Testis (tissue), 5 donors: ENCODE measurements at places on chromosomes 4 and X. TPM values are rescaled to one million over a fixed set of nuclear protein-coding genes. Genes with fewer than 3 reads are reported as not detected.

DNA sequence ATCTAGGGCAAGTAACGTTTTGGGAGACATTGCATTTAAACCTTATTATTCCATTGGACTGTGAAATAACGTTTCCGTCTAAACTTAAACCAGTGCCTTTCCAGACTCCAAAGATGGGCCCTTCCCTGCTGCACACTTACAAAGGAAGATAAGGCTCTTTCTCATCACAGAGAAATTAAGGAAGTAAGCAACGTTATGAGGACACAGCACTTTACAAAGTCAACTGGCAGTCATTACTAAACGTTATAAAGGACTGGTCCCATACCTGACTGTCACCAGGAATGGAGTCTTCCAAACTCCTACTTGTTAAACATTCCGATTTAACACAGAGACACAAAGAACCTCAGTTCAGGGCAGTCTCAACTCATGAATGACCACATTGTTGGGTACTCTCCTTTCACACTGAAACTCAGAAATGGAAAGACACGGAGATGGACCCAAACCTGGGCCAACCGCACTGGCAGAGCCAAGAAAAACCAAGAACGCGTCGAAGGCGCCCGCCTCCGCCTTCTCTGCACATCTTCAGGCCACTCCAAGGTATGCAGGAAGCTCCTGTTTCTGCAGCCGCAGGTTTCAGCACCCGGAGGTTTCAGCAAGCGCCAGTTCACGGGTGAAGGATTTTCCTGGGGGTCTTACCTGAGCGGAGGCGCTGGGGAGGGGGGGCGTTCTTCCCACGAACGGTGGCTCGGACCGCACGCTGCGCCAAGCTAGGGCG lies 670 bp downstream of the PAPSS1 start:
- DNase-seq = no peak

GRCh38 chr4:71711985-71712348 lies 71.9 kb downstream of the GC start:
- no peak for DNase-seq

- no peak for DNase-seq
Measured at GRCh38 chrX:2342874-2343273, 157.9 kb downstream of the DHRSX start.

- DNase-seq = peak; percentile 32
Measured at GRCh38 chrX:110442635-110443034, 84.0 kb downstream of the RTL9 start.

GRCh38 chr4:182510836-182511235 lies 267.6 kb downstream of the TENM3 start:
- DNase-seq = no peak

DNA sequence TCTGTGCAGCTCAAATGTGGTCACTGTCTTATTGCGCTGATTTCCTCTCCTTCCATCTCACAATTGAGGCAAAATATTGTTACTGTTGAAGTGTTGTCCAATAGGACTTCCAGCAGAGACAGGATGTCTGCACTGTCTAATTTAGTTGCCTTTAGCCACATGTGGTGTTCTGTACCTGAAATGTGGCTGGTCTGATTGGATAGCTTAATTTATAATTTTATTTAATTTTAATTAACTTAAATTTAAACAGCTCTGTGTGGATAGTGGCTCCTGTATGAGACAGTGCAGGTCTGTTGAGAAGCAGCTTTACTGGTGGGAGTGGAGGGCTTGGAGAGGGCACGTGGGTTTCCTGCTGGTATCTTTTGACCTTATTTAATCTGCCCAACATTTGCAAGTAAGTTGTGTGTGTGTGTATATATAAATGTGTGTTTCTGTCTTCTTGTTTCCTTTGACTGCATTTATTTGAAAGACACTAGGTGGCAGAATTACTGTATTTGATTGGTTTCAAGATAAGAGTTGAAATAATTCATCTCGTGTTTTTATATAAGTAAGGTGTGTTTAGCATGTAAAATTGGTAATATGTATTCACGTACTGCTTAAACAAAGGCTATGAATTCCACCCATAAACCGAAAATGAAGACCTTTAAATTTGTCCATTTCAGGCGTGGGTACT lies 55.3 kb upstream of the MSANTD1 start:
- no peak for DNase-seq

DNA sequence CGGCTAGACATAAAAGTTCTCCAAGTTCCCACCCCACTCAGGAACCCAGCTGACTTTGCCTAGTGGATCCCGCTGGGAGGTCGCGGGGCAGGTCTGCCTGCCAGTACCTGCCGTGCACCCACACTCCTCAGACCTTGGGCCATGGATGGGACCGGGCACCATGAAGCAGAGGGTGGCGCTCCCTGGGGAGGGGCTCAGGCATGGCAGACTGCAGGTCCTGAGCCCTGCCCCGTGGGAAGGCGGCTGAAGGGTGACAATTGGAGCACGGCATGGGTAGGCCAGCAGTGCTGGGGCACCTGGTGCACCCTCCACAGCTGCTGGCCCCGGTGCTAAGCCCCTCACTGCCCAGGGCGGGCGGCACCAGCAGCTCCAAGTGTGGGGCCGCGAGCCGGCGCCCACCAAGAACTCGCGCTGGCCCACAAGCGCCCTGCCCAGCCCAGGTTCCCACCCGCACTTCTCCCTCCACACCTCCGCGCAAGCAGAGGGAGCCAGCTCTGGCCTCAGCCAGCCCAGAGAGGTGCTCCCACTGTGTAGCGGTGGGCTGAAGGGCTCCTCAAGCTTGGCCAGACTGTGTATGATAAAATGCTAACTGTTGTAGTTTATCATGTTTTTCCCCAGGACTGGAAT lies 63.1 kb downstream of the UGT2A2 start:
- no peak for DNase-seq

DNA sequence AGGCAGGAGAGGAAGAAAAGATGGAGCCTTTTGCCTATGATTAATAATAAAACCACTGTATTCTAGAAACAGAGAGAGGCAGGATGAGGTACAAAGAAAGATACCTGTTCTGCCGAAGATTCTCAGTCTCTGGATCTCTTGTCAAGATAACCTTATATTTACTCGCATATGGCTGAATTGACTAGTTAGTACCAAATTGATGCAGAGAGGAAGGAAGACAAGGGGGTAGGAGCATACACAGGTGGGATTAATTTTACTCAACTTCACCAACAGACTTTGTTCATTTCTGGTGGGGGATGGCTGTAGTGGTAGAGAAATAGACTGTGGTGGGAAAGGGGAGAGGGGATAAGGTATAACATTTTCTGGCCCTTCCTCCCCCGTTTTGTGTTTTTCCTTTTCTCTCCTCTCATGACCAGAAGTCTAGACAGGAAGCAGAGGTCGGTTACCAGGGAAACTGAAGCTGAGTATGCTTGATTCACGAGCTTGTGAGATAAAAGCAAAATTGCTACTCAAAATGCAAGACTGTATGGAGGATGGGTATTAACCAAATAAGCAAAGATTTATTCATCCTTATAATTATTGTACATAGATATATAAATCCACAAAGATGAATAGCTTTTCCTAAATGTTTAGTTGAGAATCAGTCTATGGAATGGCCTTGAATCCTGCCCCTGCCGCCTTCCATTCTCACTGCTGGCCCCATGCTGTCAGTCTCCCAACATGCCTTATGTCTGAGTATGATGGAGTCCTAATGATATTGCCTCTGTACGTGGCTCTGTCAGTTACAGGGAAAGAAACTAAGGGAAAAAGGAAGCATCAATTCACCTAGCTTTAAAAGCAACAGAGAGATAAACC lies 17.8 kb upstream of the PAGE2B start:
- no peak for DNase-seq

DNA sequence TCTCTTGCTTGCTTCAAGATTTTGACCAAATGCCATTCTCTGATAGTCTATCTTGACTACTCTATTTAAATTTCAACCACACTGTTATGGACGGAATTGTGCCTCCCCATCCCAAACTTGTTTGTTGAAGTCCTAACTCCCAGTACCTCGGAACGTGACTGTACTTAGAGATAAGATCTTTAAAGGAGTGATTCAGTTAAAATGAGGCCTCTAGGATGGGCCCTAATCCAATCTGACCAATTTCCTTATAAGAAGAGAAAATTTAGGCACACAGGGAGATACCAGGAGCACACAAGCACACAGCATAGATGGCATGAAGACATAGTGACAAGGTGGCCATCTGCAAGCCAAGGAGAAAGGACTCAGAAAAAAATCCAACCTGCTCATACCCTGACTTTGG lies 269.9 kb downstream of the KCNIP4 start:
- DNase-seq = no peak

GRCh38 chr4:25271866-25272265 lies 38.0 kb downstream of the PI4K2B start:
- peak; percentile 74 for DNase-seq

DNA sequence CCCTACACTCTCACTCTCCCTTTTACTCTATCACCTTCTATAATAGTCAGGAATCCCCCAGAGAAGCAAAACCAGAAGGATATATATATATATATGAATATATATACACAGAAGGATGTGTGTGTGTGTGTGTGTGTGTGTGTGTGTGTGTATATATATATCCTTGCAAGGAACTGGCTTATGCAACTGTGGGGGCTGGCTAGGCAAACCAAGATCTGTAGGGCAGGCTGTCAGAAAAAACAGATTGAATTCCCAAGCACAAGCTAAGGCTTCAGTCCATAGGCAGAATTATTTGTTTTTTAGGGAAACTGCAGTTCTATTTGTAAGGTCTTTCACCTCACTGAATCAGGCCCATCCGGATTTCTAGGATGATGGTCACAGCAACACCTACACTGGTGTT lies 13.0 kb upstream of the KLHL2 start:
- DNase-seq = no peak

DNA sequence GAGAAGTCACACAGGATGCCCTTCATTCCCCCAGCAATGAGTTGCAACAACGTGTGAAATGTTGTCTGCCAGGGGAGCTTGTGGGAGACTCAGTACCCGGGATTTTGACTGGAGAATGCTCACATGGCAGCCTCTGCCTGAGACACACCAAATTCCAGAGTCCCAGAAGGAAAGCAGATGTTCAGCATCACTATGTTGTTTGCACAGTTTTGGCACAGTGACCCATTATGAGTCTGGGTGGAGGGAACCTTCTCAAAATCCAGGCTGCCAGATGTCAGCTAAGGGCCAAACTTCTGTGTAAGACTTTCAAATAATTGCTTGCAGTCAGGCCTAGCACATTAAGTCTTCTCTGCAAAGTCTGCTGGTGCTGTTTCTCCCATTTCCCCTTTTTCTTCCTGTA lies 1029.7 kb upstream of the TENM3 start:
- no peak for DNase-seq

DNA sequence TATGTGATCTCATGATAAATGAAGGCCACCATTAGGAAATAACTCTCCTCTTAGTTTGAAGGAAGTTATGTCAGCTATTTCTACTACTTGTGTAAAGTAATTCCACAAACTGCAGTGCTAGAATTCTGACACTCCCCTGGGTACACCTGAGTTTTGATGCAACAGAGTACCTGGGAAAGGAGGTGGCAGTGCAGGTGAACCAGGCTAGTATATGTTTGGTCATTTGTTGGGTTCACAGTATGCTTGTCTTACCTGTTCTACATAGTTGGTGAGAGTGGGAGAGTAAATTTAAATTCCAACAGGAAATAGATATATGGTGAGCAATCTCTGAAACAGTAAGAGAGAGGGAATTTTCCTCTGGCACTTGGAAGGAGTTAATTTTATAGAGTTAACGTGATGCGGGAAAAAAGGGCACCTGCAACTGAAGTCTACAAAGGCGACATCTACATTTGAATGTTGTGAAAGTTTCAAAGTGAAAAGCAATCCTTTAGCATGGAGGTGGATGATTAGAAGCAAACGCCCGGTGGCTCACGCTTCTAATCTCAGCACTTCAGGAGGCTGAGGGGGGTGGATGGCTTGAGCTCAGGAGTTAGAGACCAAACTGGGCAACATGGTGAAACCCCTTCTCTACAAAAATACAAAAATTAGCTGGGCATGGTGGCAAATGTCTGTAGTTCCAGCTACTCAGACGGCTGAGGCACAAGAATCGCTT lies 8.3 kb upstream of the SLC10A6 start:
- no peak for DNase-seq

DNA sequence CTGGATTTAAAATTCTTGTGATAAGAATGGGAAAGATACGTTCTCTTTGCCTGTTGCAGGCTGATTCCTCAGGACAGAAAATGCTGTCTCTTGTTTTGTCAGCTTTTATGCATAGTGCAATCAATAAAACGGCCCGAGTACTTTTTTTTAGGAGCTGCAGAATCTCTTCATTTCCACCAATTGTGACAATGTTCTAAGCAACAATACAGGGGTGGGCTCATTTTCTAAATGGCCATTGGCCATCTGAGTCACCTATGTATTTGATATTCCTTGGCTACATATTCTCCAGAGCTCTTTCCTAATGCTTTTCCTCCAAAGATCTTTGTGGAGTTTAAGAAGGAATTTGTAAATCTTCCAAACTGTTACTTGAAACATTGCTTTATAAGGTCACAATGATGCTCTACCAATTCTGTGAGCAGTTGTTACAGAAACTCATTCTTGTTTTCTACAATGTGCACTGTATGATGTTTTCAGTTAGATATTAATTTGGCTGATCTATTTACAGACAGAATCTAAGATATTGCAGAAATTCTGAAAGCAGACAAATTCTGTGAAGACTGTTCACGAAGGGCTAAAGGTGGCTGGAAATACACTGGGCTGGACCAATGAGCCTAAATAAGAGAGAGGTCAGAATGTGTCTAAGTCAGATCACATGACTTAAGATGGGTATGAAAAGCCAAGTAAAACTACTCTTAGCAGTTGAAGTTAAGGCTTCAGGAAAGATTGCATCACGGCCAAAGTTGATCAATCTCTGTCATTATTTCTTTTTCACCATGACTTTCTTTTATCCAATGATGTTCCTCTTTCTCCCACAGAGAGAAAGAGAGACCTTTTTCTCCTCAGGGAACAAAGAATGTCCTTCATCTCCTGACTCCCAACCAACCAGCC lies 33.4 kb downstream of the TAPT1 start:
- DNase-seq = no peak

GRCh38 chrX:10126044-10126443 lies 30.7 kb upstream of the CLCN4 start:
- DNase-seq = no peak

DNA sequence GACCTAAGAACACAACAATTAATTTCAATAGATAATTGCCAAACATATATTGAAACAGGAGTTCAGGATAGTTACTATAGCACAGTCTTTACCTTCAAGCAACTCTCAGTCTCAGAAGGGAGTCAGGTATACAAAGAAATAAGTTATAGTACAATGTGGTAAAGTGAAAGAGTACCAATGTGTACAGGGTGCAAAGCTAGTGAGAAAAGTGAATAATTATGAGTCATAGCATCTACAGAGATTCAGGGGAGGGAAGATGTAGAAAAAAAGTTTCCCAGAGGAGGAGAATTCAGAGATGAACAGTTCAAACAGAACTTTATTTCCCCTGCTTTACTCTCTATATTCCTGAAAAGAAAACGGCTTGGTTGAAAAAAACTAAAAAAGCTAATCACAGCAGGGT lies 22.7 kb upstream of the DKK2 start:
- no peak for DNase-seq

LRP2BP gene
- polyA plus RNA-seq = 49.5 TPM

PABPC1L2A gene
- polyA plus RNA-seq = 1.0 TPM

CXCL1 gene
- 1.5 TPM for polyA plus RNA-seq

FAM199X gene
- polyA plus RNA-seq = 20.9 TPM

PIR gene
- 11.0 TPM for polyA plus RNA-seq

MSANTD1 gene
- polyA plus RNA-seq = 3.6 TPM

MAGEB3 gene
- 8.8 TPM for polyA plus RNA-seq

ESX1 gene
- 17.0 TPM for polyA plus RNA-seq

EXOC1L gene
- polyA plus RNA-seq = not detected

MAGEA9B gene
- 11.0 TPM for polyA plus RNA-seq
